ENCODE measurements at places on chromosomes 4 and X.
A peak's percentile ranks its signal among the peaks of the same experiment; 100 is the strongest.

DNA sequence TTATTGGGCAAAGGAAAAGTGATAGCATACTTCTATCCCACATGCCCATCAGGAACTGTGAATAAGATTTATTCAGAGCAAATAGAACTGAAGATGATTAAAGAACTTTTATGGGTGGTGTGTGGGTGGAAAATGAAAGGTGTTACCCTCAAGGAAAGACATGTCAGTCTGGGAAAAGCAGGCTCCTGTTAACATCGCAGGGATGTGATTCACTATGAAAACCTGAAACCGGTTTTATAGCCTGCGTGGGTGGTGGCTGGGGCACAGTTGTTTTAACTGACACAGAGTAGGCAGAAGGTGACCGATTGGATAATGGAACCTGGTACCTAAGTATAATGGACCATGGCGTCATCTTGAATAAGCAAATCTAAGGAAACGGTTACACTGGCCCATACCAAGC lies 61.3 kb upstream of the CASK start:
- no peak for DNase-seq

DNA sequence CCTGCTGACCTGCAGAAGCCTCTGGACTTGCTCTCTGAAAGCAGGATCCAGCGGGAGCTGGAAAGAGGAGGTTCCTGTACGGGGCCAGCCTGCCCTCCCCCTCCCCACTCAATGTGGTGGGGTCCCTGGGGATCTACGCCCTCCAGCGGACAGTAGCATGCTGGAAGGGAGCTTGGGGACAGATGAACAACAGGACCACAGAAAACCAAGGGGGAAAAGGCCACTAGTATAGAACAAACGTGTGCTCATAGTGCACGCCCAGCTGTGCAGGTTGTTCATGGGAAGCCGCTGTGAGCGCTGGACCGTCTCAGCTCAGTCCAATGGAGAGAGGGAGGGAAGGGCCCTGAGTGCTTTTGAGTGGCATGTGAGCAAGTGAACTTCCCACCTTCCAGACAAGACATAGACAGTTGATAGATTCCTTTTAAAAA lies 15.8 kb downstream of the HMX1 start:
- DNase-seq: no peak

GRCh38 chr4:83810428-83810827 lies 274.5 kb downstream of the GPAT3 start:
- DNase-seq: no peak

DNA sequence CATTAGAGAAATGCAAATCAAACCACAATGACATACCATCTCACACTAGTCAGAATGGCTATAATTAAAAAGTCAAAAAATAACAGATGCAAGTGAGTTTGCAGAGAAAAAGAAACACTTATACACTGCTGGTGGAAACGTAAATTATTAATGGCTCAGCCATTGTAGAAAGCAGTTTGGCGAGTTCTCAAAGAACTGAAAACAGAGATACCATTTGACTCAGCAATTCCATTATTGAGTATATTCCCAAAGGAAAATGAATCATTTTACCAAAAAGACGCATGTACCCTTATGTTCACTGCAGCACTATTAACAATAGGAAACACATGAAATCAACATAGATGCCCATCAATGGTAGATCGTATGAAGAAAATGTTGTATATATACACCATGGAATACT lies 75.0 kb downstream of the NAA11 start:
- DNase-seq: no peak

GRCh38 chr4:184331268-184331995 lies 113.8 kb upstream of the ENPP6 start:
- no peak for DNase-seq

DNA sequence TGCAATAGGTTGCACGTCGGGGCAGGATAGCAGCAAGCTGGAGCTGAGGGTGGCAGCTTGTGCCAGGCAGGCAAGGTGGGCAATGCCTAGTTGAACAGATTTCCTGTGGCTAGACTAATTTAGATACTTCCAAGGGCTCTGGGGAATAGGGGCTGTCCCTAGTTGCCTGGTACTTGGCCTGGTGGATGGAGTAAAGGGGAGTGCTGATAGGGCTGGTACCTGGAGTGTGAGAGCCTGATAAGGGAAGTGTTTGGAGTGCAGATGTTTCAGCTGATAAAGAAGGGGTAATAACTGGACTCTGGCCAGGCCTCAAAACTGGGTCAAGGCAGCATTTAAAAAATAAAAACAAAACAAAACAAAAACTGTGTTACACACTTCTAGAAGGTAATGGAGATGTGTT lies 665.5 kb downstream of the CCSER1 start:
- DNase-seq: no peak

DNA sequence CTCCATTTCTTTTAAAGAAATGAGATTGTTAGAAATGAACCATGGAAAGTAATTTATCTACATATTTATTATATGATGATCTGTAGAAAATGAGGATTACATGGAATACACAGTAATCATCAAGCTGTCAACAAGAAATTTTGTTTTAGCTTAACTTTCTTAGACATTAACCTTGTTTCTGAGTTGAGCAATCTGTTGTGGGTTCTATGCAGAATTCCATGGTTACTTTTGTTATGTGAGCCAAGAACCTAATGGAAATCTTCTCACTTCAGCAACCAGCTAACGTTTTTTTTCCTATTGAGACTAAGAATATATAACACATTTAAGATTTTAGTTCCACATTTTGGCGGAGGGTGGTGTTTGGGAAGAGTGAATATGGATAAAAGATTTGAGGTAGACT lies 136.1 kb upstream of the SLC4A4 start:
- no peak for DNase-seq

DNA sequence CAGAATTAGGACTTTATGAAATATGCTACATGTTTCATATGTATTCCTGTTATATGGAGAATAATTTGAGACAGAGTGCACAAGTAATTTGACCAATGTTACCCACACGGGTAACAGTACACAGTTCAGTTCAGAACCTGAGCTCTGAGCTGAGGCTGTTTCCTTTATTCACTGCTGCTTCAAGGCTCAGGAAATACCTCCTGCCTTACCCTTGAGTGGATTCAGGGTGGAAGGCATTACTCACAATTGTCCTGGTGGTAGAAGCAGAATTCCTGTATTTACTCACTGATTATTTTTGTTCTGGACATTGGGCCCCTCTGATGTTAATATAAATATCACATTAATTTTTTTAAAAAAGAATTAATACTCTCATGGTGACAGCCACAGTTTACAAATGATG lies 73.5 kb upstream of the CAMK2D start:
- DNase-seq: no peak

GRCh38 chrX:103783196-103783595 lies 6.6 kb downstream of the PLP1 start:
- no peak for DNase-seq

DNA sequence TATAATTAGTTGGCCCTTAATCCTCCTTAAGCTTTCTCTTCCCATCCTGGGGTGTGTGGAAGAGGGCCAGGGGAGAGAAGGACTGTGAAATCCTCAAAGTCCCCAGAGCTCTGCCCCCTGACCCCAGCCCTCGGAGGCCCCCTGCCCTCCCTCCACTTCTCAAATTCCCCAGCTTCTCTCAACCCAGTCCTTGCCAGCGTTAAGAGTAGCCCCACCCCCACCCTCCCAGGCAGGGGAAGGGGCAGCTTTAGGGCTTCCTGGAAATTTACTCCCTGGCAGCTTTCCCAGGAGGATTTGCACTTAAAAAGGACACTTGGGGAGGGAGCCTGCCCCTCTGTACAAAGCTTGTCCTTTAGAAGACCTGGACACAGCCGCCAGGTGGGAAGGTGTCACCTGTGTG lies 11.8 kb upstream of the CD40LG start:
- DNase-seq: no peak

- no peak for DNase-seq
Observed at GRCh38 chr4:8840816-8841455, 30.7 kb downstream of the HMX1 start.

GRCh38 chrX:68829582-68830418 lies 979 bp downstream of the EFNB1 start:
- DNase-seq: peak; percentile 13

DNA sequence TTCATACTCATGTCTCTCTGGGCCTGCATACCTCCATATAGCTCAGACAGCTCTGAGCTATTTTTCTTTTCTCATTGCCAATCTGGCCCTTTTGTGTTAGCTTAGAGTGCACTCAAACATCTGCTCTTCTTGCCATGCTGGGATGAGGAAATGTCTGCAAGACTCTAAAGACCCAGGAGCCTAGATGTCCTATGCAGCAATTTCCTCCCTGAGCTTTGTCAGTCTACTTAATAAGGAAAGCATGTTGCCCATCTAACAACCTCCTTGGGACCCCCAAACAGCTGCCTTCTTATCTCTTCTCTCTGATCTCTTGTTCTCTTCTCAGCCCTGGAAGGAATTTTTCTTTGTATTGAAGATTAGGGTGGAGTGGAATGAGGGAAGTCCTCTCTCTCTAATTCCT lies 69.2 kb downstream of the UCHL1 start:
- no peak for DNase-seq

DNA sequence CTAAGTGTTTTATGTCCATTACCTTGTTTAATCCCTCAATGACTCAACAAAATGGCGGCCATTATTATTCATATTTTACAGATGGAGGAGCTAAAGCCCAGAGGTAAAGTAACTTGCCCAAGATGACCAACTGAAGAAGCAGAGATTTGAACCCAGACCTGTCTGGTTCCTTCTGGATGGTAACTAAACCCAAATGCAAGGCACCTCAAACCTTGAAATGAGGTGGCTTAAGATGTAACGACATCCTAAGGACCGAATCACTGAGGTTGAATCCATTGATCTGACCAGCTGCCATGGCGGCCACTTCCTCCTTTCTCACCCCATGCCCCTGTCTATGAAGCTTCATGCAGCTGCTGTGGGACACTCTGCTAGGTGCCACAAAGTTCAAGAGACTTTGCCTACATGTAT lies 932 bp downstream of the TLR10 start:
- DNase-seq: no peak

DNA sequence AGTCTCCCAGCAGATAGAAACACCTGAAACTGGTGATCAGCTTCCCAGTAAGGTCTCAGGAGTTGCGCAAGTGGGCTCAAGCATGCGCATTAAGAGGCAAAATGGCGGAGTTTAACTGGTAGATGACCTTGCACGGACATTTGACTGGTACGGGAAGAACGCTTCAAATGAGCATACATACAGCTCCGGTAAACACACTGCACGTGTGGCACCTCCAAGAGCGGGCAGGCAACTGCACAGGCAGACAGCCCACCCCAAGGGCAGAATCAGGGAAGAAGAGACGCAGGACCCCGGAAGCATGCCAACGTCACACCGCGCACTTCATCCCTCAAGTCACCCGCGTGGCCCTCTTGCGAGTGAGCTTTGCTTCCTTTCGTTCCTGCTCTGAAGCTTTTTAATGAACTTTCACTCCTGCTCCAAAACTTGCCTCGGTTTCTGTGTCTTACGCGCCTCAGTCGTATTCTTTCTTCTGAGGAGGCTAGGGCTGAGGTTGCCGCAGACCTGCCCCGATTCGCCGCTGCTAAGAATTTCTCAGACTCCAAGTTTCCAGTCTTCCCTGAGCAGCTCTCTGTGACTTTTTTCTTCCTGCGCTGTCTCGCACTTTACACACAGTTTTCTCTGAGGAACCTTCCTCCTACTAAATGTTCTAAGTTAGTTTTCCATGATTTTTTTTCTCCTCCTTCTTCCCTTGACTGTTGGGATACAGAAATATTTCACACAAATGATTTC lies 180.7 kb upstream of the ZFP42 start:
- DNase-seq: no peak

DNA sequence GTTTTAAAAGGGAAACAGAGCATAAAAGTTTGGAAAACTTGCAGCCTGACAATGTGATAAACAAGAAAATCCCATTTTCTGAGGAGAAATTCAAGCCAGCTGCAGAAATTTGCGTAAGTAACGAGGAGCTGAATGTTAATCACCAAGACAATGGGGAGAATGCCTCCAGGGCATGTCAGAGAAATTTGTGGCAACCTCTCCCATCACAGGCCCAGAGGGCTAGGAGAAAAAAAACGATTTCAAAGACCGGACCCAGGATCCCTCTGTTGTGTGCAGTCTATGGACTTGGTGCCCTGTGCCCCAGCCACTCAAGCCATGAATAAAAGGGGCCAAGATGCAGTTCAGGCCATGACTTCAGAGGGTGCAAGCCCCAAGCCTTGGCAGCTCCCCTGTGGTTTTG lies 355.4 kb upstream of the NDST3 start:
- no peak for DNase-seq

GRCh38 chr4:57064811-57065711 lies 45.1 kb downstream of the IGFBP7 start:
- no peak for DNase-seq

GRCh38 chrX:24125028-24125612 lies 24.4 kb upstream of the ZFX start:
- no peak for DNase-seq

- no peak for DNase-seq
Observed at GRCh38 chr4:7506119-7506518, 71.4 kb upstream of the PSAPL1 start.

- no peak for DNase-seq
Observed at GRCh38 chrX:4708970-4709760, 995.7 kb upstream of the PRKX start.

GRCh38 chr4:139015948-139016471 lies 429 bp downstream of the NOCT start:
- DNase-seq: peak; percentile 66
